NCI-H2171 (cell line): ENCODE measurements at places on chromosomes 16 and 17.
A peak's percentile ranks its signal among the peaks of the same experiment; 100 is the strongest.

GRCh38 chr17:3512505-3513171 is 36.8 kb downstream of the ASPA start:
- DNase-seq = no peak

DNA sequence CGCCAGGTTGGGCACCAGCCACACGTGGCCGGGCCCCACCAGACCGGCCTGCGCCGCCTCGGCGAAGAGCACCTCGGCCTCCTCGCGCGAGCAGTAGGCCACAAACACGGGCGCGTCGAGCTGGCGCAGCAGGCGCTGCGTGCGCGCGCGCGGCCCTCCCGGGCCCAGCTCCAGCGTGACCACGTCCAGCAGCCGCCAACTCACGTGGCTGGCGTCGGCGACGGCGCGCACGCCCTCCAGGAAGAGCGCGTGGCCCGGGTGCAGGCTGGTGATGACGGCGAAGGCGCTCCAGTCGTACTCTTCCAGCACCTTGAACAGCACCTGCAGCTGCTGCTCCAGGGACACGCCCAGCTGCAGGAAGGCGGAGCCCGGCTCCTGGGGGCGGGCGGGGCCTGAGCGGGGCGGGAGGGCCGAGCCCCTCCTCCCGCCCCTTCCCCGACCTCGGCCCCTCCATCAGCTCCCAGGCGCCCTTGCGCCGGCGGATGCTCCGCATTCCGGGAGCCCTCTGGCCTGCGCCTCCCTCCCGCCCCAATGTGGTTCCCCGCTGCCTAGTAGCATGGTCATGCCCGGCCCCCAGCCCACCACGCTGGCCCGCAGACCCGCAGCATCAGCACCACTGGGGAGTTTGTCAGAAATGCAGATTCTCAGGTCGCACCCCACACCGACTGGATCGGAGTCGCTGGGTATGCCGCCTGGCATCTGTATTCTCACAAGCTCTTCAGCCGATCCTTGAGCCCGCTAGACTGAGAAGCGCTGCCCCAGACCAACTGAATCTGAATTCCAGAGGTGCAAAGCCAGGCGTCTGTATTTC is 7.2 kb downstream of the GRIN2C start:
- DNase-seq = no peak

- no peak for DNase-seq
These were observed 76.4 kb downstream of the SOCS1 start for GRCh38 chr16:11179574-11179973.

DNA sequence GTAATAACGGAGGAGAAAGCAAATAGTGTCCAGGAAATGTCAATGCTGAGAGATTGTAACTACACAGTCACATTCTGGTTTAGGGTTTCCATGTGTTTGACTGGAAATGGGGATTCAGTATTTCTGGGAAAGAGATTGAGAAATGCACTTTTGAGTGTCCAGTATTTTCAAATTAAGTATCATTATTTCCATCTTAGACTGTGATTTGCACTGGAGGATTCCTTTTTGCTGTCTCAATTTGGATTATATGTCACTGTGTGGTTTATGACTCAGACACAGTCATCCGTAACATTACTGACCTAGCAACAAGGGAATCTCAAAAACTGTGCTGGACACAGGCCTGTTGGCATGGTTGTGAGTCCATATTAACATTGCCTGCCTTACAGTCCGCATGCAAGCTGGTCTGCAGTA is 681.4 kb downstream of the CDH11 start:
- DNase-seq = no peak

GRCh38 chr17:44272321-44272951 is 4.5 kb upstream of the SLC4A1 start:
- DNase-seq = no peak

GRCh38 chr17:28643983-28644786 is 773 bp downstream of the BLTP2 start:
- DNase-seq = peak; percentile 16

DNA sequence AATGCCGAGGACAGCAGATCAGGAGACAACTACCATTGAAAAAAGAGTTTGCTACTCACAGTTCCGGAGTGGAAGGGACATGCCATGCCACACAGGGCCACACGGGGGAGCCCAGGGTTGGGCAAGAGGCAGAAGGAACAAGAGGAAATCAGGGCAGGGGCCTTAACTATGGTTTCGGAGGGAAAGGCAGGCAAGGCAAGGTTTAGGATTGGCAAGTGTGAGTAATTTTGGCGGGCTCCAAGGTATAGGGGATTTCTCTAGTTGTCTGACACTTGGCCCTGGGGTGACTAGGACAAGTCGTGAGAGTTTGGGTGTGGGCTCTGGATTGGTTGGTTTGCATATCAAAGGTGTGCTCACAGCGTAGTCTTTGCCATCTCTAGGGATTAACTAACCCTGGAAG is 27.0 kb upstream of the NTN1 start:
- DNase-seq = no peak

DNA sequence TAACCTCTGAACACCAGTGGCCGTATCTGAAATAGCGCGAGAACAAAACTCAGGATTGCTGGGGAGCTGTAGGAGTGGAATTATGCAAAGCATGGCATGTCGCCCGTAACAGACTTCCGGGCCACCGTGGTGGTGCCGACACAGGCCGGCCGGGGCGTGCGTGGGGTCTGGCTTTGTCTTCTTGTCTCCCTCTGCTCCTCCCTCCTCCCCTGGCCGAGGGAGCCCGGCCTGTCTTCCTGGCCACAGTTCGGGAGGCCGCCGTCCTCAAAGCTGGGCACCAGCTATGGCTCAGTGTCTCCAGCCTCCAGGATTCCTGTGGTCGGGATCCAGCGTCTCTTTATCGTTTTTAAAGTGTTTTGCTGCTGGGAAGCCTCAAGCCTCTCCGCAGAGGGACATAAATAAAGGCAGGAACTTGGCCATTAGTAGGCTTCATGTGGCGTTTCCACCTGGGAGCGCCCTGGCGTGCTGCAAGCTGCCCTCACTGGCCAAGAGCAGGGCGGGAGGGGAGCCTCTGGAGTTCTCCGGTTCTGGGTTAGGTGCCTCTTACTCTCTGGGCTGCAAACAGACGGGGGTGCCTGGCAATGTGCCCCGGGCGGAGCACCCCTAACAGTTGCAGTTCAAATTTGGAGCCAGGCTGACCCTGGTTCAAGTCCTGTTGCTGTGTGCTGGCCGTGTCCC is 22.0 kb upstream of the NPTX1 start:
- no peak for DNase-seq

DNA sequence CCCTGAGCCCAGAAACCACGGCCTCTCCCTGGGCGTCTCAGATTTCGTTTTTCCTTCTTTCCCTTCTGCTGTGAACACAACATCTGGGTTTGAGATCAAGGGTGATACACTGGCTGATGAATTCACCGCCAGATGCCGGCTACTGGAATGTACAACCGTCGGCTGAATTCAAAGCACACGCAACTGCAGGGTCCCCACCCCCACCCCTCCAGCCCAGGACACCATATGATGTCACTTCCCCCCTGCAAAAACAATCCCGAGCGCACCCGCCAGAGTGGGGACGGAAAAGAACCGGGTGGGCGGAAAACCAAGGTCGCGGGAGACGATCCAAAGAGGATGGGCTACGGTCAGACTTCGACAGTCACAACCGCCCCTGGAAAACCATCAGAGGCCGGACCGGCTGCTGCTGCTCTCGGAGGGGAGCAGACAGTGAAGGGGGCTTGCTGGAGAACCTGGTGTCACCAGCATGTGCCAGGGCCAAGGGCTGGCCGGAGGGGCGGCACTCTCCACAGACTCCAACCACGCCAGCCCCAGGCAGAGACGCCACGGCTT is 23.3 kb downstream of the CEP295NL start:
- DNase-seq = peak; percentile 42

DNA sequence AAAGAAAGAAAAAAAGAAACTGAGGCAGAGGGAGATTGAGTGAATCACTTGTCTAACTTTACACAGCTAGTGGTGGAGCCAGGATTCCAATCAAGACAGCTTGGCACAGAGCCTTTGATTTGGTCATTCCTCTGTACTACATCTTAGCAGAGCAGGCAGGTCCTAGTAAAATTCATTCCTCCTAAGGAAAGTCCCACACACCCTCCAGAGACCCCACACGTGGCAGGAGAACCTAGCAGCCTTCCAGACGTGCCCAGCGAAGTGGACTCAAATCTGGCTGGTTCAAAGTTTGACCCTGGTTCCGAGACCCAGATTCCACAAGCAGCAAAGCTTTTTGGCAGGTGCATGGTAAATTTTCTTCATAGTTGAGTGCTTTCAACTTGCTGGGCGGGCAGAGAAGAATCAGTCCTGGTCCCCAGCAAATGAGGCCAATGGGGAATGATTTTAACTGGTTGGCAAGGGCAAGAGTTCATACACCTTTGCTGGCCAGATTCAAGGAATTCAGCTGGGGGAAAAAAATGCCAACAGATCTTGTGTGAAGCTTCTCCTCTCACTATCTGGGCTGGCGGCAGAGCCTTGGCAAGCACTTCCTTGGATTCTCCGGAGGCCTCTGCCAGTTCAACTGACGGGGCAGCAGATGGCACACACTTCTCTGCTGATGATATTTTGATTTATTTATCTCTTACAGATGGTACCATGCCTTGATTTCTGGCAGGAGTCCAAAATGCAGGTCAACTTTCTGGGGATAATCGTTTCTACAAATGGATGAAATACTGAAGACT is 82.4 kb downstream of the GSG1L start:
- DNase-seq = peak; percentile 95

- no peak for DNase-seq
These were observed 12.4 kb downstream of the USP10 start for GRCh38 chr16:84712138-84712671.

GRCh38 chr17:77230436-77230830 is 89.7 kb downstream of the SEC14L1 start:
- no peak for DNase-seq

GRCh38 chr16:65406116-65406515 is 284.3 kb upstream of the CDH11 start:
- DNase-seq = no peak

GRCh38 chr17:34154961-34155730 is 99.9 kb upstream of the CCL2 start:
- no peak for DNase-seq

- no peak for DNase-seq
These were observed 200.5 kb downstream of the ZFHX3 start for GRCh38 chr16:72847187-72848027.

- DNase-seq = no peak
These were observed 20.7 kb upstream of the CMTM4 start for GRCh38 chr16:66717112-66717675.

DNA sequence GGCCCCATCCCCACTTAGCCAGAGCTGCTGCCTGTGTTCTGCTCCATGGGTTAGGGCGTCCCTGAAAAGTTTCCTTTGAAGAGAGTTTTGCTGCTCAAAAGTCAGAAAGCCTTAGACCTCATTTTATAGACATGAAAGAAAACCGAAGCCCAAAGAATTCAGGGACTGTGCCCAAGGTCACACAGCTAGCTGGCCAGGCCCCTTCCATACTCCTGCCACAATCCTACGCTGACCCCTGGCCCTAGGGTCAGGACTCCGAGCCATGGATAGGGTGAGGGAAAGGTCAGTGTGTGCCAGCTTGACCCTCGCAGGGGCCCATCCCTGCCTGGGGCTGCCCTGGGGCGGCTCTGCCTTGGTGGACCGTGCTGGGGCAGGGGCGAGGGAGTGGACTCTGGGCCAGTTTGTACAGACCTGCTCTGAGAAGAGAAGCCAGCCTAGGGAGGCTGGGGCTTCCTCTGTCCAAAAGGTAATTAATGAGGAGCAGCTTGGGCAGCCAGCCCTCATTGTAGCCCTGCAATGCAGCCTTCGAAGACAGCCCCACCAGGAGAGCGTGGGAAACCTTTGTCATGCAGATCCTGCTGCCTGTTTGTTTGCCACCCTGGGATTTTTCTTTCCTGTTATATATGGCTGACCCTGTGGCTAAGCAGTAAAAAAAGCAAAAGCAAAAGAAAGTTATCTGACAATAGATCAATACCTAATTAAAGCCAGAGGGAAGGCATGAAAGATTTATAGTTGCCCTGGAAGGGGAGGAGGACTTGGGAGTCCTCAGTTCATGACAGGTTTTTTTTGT is 37.4 kb downstream of the RHBDL3 start:
- DNase-seq = no peak

DNA sequence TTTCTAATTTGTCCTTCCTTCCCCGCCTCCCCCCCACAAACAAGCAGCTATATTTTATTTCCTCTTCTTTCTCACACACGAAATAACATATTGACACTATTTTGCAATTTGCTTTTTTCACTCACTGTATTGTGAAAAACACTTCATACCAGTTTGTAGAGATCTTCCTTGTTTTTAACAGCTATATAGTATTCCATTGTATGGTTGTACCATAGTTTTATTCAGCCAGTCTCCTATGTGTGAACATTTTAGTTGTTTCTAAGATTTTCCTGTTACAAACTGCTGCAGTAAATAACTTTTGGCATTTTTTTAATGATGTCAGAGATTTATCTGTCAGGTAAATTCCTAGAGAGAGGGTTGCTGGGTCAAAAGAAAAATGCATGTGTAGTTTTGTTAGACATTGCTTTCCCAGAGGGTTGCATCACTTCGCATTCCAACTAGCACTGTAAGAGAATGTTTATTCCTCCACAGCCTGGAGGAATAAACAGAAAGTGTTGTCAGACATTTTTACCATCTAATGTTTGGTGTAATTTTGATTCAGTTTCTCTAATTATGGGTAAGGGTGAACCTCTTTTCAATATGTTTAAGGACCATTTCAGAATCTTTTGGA is 101.2 kb downstream of the MRTFB start:
- DNase-seq = no peak

DNA sequence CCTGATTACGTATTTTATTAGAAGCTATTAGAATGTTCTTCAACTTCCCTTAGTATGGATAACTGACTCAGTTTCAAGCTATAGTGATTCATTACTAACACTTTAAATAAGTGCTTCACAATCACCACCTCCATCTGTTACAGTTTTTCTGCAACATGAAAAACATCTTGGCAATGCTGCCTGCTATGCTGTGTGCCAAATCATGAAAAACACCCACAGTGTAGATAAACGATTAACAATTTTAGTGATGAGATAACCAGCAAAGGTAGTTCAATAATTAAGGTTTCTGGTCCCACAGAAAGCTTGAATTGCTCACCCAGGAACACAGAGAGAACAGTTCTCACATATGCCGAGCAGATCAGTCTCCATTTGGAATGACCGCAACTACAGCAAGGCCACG is 51.4 kb upstream of the SLC25A19 start:
- DNase-seq = peak; percentile 34

- DNase-seq = no peak
These were observed 30.9 kb downstream of the TSC2 start for GRCh38 chr16:2078691-2079090.

DNA sequence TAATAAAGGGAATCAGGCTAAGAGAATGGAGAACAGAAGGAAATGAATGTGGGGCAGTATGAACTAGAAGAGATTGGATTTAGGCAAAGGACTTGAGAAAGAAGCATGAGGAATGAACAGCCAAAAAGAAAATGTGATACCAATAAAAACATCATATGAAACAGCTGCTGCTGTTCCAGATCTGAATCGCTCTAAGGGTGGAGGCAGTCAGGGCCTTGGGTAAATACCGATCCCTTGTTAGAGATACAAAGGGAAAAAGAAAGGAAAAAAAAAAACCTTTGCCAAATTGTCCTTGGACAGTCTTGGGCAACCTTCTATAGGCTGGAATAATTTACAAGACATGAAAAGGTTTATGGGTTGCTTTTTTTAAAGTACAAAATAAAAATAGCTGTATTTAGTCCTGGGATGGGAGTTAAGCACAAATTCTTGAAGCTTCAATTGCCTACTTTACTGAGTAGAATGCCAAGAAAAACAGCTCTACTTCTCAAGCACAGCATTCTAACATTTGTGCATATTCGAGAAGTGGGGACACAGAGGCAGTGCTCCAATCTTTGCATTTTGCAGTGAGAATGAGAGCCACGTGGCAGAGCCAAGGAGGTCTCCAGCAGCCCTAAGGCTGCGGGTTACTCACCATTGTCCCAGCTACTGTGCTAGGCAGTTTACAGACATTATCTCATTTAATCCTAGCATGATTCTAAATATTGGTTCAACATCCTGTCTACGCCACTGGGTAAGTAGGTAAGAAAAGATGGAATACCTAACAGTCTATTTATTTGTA is 43.3 kb upstream of the PSMD7 start:
- no peak for DNase-seq
